Activated CD8-positive, alpha-beta memory T cell treated with anti-CD3 and anti-CD28 coated beads, Interleukin-2, amount 10 ng/mL, durations not matched to agents 7 days and 5 days (primary cell): ENCODE measurements at places on chromosomes 13 and 19. TPM values are rescaled to one million over a fixed set of nuclear protein-coding genes. Genes with fewer than 3 reads are reported as not detected.

CD70 gene
- 74.3 TPM for total RNA-seq

ADGRE3 gene
- total RNA-seq, result not detected

COMP gene
- not detected for total RNA-seq

COL4A2 gene
- not detected for total RNA-seq

RNF17 gene
- total RNA-seq, result not detected

KISS1R gene
- total RNA-seq, result 0.66 TPM

- no peaks in the 10 kb centered on the region for H3K27me3 ChIP-seq
- H3K4me3 ChIP-seq, result peak overlapping the region; percentile 93
- H3K36me3 ChIP-seq, result peaks cover 8% of the 10 kb centered on the region
- peaks cover 60% of the 10 kb centered on the region for H3K4me1 ChIP-seq
- DNase-seq, result no peak
Observed at GRCh38 chr13:102774214-102774568, 605 bp upstream of the TEX30 start.

DNA sequence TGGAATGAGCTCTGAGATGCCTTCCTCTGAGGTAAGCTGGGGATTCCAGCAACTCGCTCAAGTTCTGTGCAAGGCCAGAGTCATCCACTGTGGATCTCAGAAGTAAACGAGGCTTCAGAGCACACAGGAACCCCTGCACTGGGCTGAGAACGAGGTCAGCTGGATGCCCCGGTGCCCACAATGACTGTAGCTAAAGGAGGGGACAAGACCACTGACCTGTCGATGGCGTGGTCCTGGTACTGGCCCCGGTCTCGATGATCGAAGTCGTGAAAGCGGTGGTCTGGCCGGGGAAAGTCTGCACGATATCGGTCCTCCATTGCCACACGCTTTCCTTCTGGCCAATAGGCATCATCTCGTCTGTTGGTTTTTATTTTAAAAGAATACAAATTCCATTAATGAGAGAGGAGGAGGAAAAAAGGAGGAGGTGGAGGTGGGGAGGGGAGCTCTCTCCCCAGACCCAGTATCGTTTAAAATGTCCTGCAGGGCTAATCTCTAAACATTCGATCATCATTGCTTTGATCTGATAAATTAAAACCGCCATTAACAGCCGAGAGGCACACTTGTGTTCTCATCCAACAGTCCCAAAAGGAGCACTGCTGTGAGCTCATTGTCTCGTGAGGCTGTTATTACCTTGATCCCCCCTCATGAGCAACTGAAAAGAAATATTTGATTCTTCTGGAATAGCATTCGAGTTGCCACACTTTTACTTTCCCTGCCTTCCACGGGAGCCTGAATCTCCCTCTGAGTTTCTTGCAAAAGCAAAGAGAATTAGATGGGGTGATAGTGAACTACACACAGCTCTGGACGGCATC lies 25.0 kb upstream of the TINCR start:
- no peak overlapping the region for H3K27ac ChIP-seq
- H3K27me3 ChIP-seq, result no peaks in the 10 kb centered on the region
- DNase-seq, result no peak

DNA sequence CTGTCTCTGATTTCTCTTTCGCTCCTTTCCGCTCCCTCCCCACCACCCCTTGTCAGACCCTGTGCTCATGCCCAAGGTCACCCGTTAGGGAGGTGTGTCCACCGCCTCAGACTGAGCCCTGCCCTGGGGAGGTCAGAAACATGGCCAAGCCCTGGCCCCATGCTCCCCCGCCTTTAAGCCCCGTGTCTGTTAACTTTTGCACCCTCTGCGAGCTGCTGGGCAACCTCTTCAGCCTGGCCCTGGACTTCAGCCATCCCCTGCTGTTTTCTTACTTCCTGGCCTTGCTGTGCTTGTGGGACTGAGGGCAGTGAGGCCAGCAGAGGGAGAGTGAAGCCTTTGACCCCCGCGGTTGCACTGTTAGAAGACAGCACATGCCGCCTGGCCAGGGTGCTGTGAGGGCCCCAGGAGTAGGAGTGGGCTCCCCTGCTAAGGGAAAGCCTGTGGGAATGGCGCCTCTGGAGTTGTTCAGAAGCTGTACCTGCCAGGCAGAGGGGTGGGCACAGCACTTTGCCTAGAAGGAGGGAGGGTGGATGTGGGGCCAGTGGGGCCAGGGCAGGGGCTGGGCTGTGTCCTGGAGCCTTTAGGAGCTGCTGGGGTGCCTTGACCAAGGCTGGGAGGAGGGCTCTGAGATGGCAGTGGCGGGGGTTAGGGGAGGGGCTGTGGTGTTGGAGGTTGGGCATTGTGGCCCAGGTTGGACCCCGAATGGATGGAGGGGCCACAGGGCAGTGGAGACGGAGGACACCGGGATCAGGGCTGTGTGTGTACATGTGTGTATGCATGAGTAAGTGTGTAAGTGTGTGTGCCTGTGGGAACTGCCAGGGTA lies 7.9 kb downstream of the UPF1 start:
- no peaks in the 10 kb centered on the region for H3K27me3 ChIP-seq
- H3K27ac ChIP-seq, result no peak overlapping the region
- H3K4me1 ChIP-seq, result peaks cover 71% of the 10 kb centered on the region
- no peak overlapping the region for H3K4me3 ChIP-seq
- no peak for DNase-seq

- H3K36me3 ChIP-seq, result peaks cover 35% of the 10 kb centered on the region
- no peak overlapping the region for H3K4me3 ChIP-seq
- H3K27me3 ChIP-seq, result no peaks in the 10 kb centered on the region
- H3K4me1 ChIP-seq, result peaks cover 40% of the 10 kb centered on the region
- no peak overlapping the region for H3K27ac ChIP-seq
- no peak for DNase-seq
Observed at GRCh38 chr13:42279986-42280385, 8.0 kb downstream of the AKAP11 start.

DNA sequence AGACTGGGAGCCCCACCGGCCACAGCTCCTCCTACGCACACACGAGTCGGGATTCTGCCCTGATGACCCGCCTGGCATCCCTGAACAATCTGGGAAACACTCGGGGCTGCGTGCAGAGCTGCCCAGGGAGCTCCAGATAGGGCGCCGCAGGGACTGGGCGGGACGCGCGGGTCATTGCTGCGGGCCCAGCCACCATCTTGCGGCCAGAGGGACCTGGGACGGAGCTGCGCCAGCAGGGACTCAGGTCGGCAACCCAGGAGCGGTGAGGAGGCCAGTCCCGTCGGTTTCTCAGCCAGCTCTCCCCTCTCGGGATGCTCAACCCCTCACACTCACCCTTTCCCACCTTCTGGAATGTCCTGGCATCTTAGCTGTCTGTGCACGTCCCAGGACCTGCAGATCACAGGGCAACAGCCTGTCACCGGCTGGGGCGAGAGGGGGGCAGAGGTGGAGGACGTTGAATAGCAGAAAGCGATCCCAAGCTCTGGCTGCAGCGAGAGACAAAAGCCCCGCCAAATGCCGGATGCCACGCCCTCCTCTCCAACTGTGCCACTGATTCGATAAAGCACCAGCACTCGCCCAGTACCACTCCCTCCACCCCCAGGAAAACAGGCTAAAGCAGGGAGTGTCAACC lies 20.4 kb upstream of the ZNF91 start:
- peak overlapping the region; percentile 57 for H3K4me3 ChIP-seq
- DNase-seq, result peak; percentile 41
- H3K27ac ChIP-seq, result no peak overlapping the region
- peaks cover 4% of the 10 kb centered on the region for H3K4me1 ChIP-seq

DNA sequence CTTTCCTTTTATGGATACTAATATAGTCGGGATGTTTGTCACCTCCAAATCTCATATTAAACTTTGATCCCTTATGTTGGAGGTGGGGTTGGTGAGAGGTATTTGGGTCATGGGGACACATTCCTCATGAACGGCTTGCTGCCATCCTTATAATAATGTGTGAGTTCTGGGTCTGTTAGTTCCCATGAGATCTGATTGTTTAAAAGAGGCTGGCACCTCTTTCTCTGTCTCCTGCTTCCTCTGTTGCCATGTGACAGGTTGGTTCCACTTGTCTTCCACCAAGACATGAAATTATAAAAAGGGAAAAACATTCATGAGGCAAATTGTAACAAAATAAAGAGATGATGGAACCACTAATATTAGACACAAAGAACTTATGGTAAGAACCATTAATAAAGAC lies 107.8 kb upstream of the ATXN8OS start:
- no peak for DNase-seq
- H3K4me1 ChIP-seq, result no peaks in the 10 kb centered on the region
- no peaks in the 10 kb centered on the region for H3K27me3 ChIP-seq
- H3K36me3 ChIP-seq, result no peaks in the 10 kb centered on the region
- no peak overlapping the region for H3K4me3 ChIP-seq

GRCh38 chr19:2194513-2195078 lies 30.9 kb downstream of the DOT1L start:
- peaks cover 1% of the 10 kb centered on the region for H3K4me1 ChIP-seq
- no peak overlapping the region for H3K27ac ChIP-seq
- peaks cover 17% of the 10 kb centered on the region for H3K36me3 ChIP-seq
- H3K4me3 ChIP-seq, result no peak overlapping the region
- no peaks in the 10 kb centered on the region for H3K27me3 ChIP-seq

- H3K36me3 ChIP-seq, result peaks cover 2% of the 10 kb centered on the region
- H3K27me3 ChIP-seq, result peaks cover 13% of the 10 kb centered on the region
- peaks cover 11% of the 10 kb centered on the region for H3K4me1 ChIP-seq
Observed at GRCh38 chr13:25762281-25762680, 289.5 kb downstream of the SHISA2 start.

- DNase-seq, result no peak
- no peaks in the 10 kb centered on the region for H3K27me3 ChIP-seq
- H3K27ac ChIP-seq, result no peak overlapping the region
- H3K36me3 ChIP-seq, result no peaks in the 10 kb centered on the region
- H3K4me3 ChIP-seq, result no peak overlapping the region
Observed at GRCh38 chr19:13689085-13689484, 75.2 kb upstream of the MRI1 start.

DNA sequence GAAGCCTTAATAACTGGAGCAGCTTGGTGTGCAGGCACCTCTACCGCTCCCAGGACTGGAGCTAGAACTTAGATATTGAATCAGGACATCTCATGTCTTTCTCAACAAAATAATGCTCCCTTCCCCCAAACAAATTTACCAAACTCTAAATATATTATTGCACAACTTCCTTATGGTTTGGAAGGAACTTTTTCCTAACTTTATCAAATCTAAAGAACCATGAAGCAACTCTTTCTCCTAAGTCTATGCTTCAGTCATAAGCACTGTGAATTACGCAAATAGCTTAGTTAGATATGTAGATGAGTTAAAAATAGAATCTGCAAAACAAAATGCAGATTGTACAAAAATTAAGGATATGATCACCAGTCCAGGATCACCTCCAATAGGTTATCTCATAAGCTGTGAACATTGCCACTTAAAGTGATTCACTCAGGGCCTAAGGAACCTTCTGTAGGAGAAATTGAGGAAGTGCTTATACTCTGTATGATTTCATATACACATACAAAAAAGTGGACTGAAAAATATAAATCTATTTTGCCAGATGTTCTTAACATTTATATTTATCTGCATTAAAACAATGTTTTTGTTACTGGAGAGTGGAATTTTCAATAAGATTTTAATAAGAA lies 20.4 kb upstream of the MAB21L1 start:
- no peak overlapping the region for H3K27ac ChIP-seq
- no peak overlapping the region for H3K4me3 ChIP-seq

- peaks cover 26% of the 10 kb centered on the region for H3K4me1 ChIP-seq
- peaks cover 21% of the 10 kb centered on the region for H3K27me3 ChIP-seq
- no peak overlapping the region for H3K4me3 ChIP-seq
- peaks cover 63% of the 10 kb centered on the region for H3K36me3 ChIP-seq
- peak overlapping the region; percentile 87 for H3K27ac ChIP-seq
Observed at GRCh38 chr13:110965755-110966134, 50.9 kb upstream of the ANKRD10 start.

- peak; percentile 49 for DNase-seq
- H3K36me3 ChIP-seq, result no peaks in the 10 kb centered on the region
- H3K27me3 ChIP-seq, result peaks cover 3% of the 10 kb centered on the region
- peaks cover 4% of the 10 kb centered on the region for H3K4me1 ChIP-seq
Observed at GRCh38 chr19:35090506-35091214, 25.0 kb upstream of the FXYD3 start.

DNA sequence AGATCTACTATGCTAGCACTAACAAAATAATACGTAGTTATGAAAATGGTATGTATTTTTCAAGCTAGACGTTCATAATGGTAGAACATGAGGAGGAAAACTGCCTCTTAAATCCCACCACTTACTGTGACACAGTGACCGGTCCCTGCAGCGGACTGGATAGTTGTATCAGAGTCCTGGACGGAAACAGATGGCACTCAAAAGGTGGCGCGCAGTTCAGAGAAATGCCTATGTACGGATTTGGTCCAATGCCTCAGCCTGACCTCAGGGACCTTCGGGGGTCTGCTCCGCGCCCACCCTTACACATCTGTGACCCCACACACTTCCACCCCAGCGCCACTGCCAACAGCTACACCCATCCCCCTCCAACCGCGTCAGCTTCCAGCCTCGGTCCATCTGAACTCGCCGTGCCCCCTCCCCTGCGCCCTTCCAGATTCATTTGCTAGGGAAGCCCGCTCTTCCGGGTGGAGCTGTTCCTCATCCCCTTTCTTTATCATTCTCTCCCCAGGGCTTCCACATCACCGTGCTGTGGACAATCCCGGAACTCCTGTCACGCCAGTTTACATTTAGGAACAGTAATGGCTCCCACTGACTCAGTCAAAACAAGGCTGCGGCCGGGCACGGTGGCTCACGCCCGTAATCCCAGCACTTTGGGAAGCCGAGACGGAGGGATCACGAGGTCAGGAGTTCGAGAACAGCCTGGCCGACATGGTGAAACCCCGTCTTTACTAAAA lies 792 bp upstream of the LENG8 start:
- peak overlapping the region; percentile 98 for H3K27ac ChIP-seq
- H3K36me3 ChIP-seq, result peaks cover 51% of the 10 kb centered on the region
- H3K27me3 ChIP-seq, result no peaks in the 10 kb centered on the region
- peak; percentile 62 for DNase-seq

GRCh38 chr19:45467115-45467455 lies 711 bp upstream of the FOSB start:
- peaks cover 11% of the 10 kb centered on the region for H3K27me3 ChIP-seq
- peak overlapping the region; percentile 86 for H3K4me3 ChIP-seq
- no peaks in the 10 kb centered on the region for H3K36me3 ChIP-seq
- H3K27ac ChIP-seq, result peak overlapping the region; percentile 56

DNA sequence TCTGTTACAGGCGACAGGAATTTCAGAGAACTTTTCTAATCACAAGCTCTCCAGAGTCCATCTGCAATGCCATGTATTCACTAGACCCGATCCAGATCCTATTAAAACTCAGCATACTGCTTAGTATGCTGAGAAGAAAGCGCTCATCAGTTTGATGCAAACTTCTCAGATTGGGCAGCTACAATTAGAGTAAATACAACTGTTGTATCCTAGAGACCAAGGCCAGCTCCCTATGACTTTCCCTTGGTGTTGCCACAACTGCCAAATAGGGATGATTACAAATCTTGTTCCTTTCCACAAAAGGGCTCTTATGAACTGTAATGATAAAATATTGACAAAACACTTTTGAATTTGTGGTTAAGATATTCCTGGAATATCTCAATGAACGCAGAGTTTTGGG lies 191.2 kb downstream of the SPRY2 start:
- no peak overlapping the region for H3K27ac ChIP-seq
- no peaks in the 10 kb centered on the region for H3K36me3 ChIP-seq
- DNase-seq, result no peak
- H3K27me3 ChIP-seq, result no peaks in the 10 kb centered on the region

- H3K4me3 ChIP-seq, result no peak overlapping the region
- H3K36me3 ChIP-seq, result peaks cover 3% of the 10 kb centered on the region
- no peak overlapping the region for H3K27ac ChIP-seq
- H3K4me1 ChIP-seq, result peaks cover 4% of the 10 kb centered on the region
- no peak for DNase-seq
Observed at GRCh38 chr13:46359714-46360113, 27.3 kb downstream of the RUBCNL start.

GRCh38 chr13:76973920-76974617 lies 17.8 kb upstream of the CLN5 start:
- DNase-seq, result no peak
- no peaks in the 10 kb centered on the region for H3K36me3 ChIP-seq
- H3K27me3 ChIP-seq, result peaks cover 74% of the 10 kb centered on the region

GRCh38 chr13:65841156-65841555 lies 1389.0 kb downstream of the PCDH9 start:
- no peaks in the 10 kb centered on the region for H3K27me3 ChIP-seq
- no peaks in the 10 kb centered on the region for H3K4me1 ChIP-seq
- H3K4me3 ChIP-seq, result no peak overlapping the region
- no peak for DNase-seq
